RWPE2 (cell line): ENCODE measurements at places on chromosomes 6 and 20.

DNA sequence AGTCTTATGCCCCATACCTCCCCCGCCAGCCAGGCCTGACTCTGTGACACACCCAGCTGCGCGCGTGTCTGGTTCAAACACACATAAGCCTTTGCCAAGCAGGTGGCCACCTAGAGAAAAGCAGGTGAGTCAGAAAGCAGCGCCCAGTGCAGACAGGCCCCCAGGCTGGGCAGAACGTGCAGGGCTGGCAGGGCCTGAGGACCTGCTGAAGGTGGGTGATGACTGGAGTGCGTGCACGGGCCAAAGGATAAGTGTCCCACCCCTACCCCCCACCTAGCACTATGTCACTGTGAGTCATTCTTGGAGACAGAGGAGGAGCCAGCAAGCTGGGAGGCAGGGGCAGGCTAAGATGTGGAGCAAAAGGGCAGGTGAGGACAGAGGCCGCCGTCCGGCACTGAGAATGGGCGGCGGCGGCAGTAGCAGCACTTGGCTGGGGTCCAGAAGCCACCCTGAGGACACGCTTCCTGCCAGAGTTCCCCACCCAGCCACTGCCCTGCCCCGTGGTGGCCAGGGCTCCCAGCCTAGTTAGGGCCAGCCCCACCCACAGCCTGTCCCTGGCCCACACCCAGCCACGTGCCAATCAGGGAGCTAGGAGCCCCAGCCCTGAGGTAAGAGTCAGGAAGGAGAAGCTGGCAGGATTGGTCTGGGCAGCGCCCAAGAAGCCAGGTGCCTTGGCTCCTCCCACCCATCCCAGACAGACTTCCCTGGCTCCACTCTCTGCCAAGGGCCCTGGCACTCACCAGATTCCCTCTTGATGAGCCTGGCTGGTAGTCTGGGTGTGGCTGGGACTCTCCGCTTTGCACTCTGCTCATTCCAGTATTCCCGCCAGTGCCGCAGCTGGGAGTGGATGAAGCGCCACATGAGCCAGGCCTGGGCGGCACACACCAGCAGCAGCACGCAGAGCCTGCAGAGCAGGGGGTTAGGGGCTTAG is 72.7 kb downstream of the TRAM2 start:
- DNase-seq = peak; percentile 100

DNA sequence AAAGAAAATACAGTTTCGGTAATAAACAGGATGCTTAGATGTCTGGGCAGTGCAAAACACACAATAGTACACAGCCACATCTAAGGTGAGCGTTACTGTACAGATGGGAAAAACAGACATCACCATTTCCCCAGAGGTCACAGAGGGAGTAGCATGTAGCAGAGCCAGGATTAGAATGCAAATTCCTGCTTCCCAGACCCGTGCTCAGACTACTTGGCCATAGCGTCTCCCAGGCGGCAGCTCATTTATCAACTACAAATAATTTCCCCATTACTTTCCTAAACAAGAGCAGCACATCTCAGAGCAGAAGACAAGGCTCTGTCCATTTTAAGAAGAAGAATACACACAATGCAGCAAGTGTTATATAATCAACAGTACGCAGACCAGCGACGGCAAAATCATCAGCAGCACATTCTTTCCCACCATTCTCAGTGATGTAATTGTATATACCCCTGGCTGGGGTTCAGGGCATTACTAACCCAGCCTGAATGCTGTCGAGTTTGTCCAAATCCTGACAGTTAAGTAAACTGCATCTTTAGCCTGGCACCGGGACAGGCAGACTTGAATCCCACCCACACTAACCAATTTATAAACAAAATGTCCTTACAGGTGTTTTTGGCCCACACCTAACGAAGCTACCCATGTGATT is 61.9 kb downstream of the CNKSR3 start:
- DNase-seq = no peak

GRCh38 chr6:131431718-131432117 is 141.3 kb upstream of the ARG1 start:
- no peak for DNase-seq

DNA sequence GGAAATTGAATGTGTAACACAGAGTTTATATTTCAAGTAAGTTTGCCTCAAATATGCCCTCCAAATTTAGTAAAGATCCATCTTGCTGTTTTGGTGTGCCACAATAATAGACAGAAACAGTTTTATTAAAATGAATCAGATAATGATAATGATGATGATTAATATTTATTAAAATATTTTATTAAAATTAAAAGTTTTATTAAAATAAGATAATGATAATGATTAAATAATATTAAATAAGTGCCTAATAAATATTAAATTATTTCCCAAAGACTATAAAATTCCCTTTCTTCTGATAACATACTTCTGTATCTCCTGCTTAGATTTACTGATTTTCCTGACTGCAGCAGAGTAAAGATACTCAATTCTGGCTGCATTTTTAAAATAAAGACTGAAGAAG is 134.5 kb downstream of the PRDM13 start:
- no peak for DNase-seq

DNA sequence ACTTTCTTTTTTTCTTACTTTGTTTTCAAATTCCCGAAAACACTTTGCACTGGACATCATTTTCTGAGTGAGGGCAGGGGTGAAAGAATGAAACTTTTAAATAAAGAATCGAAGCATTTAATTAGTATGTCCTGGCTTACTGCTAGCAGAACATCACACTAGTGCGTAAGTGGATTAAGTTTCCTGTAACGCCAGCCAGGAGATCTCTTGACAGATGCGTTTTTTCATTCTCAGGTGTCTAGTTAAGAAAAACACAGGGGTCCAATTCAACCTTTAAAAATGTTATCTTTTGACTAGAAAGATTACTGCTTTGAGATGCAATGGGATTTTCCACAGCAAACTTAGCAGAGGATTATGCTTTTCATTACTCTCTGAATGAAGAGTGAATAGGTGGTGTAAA is 858.8 kb upstream of the EPHA7 start:
- DNase-seq = no peak

DNA sequence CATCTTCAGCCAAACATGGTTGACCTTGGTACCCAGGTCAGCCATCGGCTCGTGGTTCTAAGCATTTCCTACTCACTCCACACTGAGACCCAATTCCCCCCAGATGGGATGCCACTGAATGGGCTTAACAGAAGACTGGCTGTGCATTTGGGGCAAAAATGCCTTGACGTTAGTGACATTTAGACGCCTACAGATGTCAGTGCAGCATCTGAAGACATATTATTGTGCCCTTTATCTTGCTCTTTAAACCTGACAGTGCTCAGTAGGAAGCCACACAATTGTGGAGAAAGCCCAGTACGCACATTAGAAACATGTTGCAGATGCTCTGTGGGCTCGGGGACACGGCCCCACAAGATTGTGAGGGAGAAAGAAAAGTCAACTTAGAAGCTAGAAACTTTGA is 414.7 kb downstream of the PTPRT start:
- no peak for DNase-seq

- DNase-seq = no peak
Observed at GRCh38 chr6:144893680-144894151, 608.6 kb downstream of the UTRN start.

GRCh38 chr6:14417377-14417776 is 299.8 kb downstream of the CD83 start:
- no peak for DNase-seq

- peak; percentile 67 for DNase-seq
Observed at GRCh38 chr20:47305667-47306066, 50.8 kb downstream of the ZMYND8 start.

DNA sequence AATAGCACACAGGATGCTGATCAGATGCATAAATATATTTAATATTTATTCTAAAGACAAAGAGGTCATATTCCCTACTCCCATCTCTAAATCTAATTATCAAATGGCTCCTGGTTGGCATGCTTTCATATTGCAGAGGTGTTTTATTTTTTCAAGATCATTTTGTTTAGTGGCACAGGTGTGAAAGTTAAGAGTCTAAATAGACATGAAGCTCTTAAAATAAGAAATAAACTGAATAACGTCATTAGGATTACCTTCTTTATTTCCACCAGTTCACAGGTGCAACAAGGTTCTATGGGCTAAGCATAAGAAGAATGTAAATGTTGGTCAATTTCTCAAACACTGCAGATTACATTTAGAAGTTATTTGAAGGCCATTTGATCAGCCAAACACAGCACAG is 7.1 kb upstream of the CYP24A1 start:
- no peak for DNase-seq

- peak; percentile 74 for DNase-seq
Observed at GRCh38 chr20:64247970-64248841, 7.3 kb upstream of the PCMTD2 start.

DNA sequence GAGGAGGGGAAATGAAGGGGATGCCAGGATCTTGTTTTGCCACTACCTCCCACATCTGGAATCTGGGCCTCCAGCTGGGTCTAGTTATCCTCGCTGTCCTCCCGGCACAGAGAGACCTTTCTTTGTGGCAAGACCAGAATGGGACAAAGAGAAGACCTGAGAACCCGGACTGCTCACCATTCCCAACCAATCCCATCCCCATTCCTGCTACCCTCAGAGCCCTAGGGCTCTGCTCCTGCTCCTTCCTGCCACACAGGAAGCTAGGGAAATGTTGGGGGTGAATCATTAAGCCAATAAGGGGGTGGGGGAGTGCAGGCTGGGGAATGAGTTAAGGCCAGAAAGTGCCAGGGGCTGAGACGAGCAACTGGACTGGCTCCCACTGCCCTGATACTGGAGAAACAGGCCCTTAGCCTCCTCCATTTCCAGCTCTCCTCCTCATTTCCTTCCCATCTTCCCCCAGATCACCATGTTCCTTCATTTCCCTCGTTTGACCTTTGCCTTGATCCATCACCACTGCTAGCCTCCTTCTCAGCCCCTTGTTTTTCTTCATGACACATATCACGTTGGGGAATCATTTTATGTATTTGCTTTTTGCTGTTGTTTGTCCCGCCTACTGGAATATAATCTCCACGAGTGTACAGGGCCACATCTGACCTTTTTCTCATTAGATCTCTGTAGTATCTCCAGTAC is 4.6 kb upstream of the IER3 start:
- DNase-seq = no peak

- DNase-seq = no peak
Observed at GRCh38 chr6:159853754-159854153, 37.0 kb upstream of the MAS1 start.

- no peak for DNase-seq
Observed at GRCh38 chr20:13613917-13614316, 24.8 kb downstream of the TASP1 start.

- DNase-seq = no peak
Observed at GRCh38 chr6:169885831-169886230, 134.4 kb downstream of the ERMARD start.

DNA sequence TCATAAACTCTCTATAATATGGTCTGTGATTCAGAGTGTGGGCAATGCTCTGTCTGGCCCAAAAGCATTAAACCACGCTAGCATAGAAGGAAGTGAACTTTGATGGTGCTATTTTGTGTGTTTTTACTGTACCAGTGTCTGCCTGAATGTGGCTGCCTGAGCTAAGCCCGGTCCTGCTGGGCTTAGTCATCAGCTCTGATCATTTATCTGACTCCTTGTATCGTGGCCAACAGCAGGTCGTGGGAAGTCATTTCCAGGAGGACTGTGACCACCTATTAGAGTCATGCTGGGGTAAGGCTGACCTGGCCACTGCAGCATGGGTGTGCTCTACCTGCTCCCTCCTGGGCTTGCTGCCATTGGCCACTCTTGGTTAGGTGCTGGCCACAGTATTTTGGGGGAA is 239.1 kb upstream of the CEP162 start:
- DNase-seq = peak; percentile 45

DNA sequence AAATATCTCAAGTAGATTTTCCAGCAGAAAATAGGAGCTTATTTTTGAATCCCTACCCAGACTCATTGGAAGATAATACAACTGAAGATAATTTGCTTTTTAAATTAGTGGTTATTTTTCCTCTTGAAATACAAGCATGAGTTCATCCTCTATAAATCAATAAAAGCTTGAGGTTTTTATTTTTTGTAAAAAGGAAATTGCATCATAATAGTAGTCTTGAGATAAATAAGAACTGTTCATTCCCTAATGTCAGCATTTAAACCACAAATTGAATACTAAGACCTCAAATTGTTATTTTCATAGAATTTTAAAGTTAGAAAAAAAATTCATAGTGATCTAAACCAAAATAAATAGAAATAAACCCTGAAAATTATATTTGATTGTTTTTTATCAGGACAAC is 719.1 kb downstream of the CD109 start:
- DNase-seq = no peak

- no peak for DNase-seq
Observed at GRCh38 chr6:2363211-2363610, 117.8 kb upstream of the GMDS start.

DNA sequence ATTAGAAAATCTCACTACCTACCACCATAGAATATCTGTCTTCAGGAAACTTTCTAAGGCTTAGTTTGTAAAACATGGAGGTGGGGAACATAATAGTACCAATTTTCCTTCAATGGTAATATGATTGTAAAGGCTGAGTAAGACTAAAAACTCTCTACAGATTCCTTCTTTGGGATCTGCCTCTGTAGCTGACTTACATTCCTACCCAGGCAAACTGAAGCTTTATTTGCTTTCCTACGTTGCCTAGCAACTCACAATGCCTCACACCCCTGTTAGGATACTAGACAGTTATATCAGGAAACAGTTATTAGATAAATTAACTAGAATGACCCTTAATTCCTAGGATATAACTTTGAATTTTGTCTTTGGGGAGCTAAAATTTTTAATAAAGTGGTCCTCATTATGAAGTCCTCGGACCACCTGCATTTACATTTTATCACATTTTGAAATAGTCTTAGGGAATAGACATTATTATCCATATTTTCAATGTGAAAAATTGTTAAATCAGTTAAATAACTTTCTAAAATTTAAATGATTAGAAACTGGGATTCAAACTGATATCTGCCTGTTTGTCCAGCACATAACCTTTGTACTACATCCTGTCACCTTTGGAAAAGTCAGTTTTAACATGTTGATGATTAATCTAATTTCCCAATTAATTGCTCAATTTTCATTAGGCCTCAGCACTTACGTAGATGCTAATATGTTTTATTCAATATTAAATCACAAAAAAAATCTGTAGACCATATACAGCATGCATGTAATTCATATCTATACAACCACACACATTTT is 591.4 kb downstream of the RNF144B start:
- DNase-seq = no peak

DNA sequence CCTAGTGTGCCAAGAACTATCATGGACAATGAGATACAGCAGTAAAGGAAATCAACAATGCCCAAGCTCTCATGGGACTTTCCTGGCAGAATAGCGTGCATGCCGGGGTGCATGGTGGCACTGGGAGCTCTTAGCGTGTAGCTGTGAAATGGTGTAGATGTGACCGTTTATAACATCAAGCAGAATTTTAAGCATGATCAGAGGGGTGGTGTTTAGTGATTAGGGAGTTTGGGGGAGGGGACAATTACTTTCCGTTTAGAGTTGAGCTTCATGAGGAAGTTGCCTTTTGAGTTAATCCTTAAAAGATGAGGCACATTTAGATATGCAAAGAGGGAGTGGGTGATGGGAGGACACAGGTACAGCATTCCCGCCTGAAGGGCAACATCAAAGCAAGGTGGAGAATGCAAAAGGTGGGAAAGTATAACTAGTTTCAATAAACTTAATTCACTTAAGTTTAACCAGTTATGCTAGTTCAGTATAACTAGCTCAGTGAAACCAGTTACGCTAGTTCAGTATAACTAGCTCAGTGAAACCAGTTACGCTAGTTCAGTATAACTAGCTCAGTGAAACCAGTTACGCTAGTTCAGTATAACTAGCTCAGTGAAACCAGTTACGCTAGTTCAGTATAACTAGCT is 661.6 kb downstream of the QKI start:
- DNase-seq = no peak
